ENCODE measurements at places on chromosomes 16 and 17.

DNA sequence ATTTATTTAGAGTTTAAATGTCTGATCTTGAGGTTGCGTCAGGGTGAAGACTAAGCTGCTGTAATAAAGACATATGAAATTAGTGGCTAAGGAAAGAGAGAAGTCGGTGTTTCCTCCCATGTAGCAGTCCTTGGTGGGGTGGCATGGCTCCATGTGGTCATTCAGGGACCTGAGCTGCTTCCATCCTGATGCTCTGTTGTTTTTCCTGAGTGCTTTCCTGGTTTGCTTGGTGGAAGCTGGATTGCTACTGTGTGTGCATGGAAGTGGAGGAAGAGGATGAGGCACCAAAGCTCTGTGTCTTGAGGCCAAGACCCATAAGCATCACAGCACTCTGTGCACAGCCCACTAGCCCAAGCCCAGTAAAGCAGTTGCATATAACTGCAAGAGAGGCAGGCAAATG is 241.8 kb upstream of the CACNG5 start:
- DNase-seq, result no peak

- no peak for DNase-seq
Measured at GRCh38 chr16:66260522-66261254, 105.8 kb upstream of the CDH5 start.

DNA sequence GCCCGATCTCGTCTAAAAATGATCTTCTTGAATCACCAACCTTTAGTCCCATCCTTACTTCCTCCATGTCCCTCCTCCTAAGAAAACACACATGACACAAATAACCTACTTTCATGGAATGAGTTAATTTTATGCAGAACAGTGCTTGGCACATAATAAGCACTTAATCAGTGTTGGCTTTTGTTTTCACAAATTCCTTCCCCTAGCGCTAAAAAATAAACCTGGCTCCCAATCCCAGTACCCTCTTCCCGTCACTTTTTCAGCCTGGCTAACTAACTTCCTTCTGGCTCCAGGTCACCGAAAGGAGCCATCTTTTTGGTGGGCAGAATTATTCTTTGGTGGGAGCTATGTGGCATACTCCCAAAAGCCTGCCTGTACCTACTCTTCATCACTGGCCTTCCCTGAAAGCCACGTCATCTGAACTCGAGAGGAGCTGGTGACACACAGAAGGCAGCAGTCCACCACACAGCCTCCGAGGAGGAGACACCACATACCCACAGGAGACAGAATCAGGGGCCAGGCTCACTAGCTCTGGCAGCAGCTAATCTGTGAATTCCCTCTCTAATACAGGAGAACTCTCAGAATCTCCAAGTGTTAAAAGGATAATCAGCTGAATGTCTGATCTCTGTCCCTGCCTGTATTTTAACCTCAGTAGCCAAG is 114.5 kb downstream of the SMG6 start:
- no peak for DNase-seq

GRCh38 chr17:12625092-12625491 is 40.6 kb upstream of the MYOCD start:
- DNase-seq, result no peak

GRCh38 chr17:48610282-48611211 is at the start of gene HOXB7:
Gene HOXB7, minus strand, starts transcription at chr17:48611017. Its CDS starts 99 bp downstream, at chr17:48610918.
- DNase-seq, result peak; percentile 39

DNA sequence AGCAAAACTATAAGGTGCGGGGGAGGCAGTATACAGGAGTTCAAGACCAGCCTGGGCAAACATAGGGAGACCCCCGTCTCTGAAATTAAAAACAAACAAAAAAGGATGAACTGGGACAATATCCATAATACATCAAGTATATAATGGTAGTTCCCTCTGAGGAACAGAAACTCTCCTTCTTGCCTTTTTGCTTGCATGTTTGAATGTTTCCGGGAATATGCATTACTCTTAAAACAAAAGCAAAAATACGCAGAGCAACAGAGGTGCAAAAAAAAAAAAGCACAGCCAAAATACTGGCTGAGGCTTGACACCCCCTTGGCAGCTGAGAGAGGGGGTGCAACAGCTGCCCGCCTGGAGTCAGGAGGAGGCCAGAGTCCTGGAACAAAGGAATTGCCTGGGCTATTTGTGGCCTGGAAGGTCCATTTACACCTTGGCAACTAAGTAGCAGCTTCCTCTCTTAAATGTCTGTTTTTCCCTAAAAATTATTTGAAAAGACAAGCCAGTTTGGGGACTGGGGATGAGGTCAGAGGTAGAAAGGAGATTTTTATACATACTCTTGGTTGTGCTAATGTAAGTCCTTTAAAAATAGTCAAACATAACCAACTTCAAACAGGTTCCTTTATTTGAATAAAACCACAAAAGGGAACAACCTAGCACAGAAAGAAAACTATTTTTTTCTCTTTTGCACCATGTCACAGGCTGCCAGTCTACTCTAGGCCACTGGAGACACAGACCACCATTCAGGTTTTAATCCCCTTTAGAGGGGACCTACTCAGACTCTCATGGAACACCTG is 19.5 kb downstream of the USP7 start:
- no peak for DNase-seq

GRCh38 chr17:10127819-10128425 is 70.5 kb downstream of the GAS7 start:
- no peak for DNase-seq

DNA sequence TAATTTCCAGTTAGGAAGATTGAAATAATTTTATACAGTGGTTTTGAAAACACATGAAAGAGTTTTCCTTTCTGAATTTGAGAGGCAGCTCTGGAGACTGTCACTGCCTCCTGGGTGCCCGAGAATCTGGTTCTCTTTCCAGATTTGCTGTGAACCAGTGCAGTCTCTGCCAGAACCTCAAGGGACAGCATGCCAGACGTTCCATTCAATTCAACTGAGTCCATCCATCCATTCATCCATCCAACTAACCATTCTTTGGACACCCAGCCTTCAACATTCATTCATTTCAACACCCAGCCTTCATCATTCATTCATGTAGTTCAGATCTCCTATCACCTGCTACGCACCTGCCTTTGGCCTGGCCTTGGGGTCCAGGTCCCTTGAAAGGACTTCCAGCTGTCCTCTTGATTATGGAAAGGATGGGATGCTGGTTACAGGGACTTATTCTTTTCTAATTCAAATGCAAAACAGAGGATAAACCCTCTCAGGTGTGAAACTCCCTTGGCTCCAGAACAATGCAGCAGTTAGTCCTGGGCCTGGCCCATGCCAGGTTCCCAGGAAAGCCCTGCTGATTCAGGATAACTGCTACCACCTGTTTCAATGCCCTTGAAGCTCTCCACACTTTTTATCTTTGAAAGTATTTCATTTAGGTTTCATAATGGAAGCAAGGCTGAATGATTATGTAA is 68.7 kb downstream of the WSCD1 start:
- DNase-seq, result no peak

GRCh38 chr16:69466547-69466946 is 42.1 kb downstream of the CYB5B start:
- DNase-seq, result no peak

GRCh38 chr16:65809627-65810026 is 556.9 kb upstream of the CDH5 start:
- no peak for DNase-seq

DNA sequence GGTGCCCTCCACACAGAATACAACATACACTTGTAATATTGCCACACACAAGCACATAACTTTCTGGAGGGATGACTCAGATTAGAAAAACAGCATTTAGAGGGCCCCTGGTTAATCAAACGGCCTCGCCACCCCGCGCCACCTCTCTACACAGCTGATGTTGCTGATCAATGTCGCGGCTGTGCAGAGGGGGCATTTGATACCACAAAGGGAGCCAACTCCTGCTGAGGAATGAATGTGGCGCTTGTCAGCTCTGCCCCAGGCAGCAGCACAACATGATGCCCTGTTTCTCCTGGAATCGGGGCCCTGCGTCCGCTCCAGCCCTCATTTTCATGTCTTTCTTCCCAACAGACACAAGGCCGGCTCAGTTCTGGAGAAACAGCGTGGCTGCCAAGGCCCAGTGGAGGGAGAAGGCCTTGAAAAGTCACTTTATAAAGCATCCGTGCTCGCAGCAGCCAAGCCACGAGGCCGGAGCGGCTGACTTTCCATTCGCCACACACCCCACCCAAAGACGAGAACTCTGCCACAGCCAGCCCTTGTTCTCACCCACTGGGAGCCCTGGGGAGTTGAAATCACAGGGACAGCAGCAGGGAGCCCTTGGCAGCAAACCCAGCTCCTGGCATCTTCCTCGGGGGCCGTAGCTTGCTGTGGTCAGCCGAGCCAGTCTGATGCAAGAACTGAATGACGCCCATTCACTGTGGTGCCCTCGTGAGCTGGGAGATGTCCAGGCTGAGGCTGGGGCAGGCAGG is 65.6 kb downstream of the XYLT1 start:
- DNase-seq, result no peak

DNA sequence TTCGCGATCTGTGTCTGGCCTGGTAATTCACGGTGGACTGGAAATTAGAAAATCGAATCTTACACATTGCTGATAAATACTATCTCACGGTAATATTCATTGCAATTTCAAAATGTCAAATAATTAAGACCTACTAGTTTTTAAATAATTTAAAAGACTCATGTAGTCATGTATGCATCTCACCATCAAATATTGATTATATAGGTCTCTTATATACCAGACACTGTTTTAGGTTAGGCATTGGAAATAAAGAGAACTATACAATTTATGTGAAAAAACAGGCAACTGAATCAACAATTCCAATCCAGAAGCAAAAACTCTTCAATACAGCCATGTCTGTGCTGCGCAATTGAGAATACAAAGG is 7.5 kb upstream of the PIRT start:
- DNase-seq, result no peak

DNA sequence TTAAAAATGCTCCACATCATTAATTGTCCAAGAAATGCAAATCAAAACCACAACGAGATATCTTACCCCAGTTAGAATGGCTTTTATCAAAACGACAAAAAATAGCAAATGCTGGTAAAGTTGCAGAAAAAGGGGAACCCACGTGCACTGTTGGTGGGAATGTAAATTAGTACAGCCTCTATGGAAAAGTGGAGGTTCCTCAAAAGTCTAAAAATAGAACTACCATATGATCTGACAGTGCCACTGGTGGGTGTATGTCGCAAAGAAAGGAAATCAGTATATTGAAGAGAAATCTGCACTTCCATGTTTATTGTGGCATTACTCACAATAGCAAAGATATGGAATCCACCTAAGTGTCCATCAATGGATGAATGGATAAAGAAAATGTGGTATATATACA is 38.2 kb upstream of the ZFHX3 start:
- DNase-seq, result no peak

DNA sequence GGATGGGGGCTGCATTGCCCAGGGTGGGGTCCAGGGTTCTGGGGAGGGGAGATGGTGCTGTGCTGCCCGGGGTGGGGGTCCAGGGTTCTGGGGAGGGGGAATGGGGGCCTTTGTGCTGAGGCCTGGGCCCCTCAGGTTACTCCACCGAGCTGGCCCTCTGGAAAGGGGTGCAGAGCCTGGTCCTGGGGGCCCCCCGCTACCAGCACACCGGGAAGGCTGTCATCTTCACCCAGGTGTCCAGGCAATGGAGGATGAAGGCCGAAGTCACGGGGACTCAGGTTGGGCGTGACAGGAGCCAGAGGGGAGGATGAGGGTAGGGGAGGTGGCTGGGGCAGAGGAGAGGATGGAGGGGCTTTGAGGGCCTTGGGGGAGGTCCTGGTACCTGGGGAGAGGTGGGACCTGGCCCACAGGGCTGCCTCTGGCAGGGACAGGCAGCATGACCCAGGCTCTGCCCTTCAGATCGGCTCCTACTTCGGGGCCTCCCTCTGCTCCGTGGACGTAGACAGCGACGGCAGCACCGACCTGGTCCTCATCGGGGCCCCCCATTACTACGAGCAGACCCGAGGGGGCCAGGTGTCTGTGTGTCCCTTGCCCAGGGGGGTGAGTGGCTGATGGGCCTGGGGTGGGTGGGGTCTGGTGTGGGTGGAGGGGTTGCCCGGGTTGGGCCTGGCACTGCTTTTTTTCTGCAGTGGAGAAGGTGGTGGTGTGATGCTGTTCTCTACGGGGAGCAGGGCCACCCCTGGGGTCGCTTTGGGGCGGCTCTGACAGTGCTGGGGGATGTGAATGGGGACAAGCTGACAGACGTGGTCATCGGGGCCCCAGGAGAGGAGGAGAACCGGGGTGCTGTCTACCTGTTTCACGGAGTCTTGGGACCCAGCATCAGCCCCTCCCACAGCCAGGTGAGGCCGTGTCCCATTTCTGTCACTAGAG is 7.8 kb downstream of the ITGAX start:
- DNase-seq, result no peak

DNA sequence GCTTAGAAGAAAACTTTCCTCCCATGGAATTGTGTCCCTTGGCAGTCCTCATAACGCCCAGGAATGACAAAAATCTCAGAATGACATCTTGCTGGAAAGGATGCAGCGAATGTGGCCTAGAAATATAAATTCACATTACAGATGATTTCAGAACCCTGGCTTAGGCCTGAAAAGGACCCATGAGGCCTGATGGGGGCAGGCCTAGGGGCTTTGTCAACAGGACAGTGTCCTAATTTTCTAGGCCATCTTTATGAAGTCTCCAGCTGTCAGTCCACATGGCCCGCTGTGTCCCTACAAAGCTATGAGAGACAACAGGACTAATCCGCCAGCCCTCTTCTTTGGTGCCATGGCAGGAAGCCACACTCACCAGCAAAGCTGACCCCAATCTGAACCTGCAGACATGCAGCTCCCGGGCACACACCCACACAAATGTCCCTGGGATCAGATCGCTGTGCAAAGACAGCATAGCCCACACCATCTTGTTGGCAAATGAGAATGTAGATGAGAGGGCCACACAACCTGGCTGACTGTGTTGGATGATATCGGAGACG is 40.4 kb upstream of the DNAH17 start:
- DNase-seq, result no peak

DNA sequence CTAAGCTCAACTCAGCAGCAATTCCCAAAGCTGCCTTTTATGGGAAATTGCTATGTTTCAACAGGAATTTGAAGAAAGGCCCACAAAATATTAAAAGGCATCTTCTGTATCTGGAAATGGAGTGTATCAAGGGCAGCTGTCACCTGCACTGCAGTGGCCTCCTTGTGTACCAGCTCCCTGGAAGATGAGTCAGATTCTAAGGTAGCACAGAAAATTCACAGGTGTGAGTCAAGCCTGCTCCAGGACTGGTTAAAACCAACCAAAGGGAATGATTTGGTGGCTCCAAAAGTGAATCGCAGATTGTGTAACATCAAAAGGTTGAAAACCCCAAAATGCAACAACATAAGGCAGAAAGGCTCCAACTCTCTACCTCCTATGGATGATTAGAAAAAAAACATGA is 296.4 kb downstream of the GRIN2A start:
- DNase-seq, result no peak

GRCh38 chr17:49952209-49952911 is 16.6 kb upstream of the DLX4 start:
- peak; percentile 47 for DNase-seq
